ENCODE measurements at places on chromosomes 1 and 21. TPM values are rescaled to one million over a fixed set of nuclear protein-coding genes. Genes with fewer than 3 reads are reported as not detected.

The AMY2A gene
- not detected for total RNA-seq

The LCE2C gene
- not detected for total RNA-seq

The NBPF9 gene
- 26.6 TPM for total RNA-seq

The MYOM3 gene
- total RNA-seq, result not detected

The DDR2 gene
- 0.35 TPM for total RNA-seq

The PAQR7 gene
- total RNA-seq, result 0.87 TPM

The CAP1 gene
- 752 TPM for total RNA-seq

The PPP1R15B gene
- 70.6 TPM for total RNA-seq

The GNL2 gene
- 51.4 TPM for total RNA-seq

The PRDM16 gene
- total RNA-seq, result 1.1 TPM

The ALDH4A1 gene
- 4.3 TPM for total RNA-seq

The COL8A2 gene
- not detected for total RNA-seq

The FH gene
- 66.3 TPM for total RNA-seq

The OPTC gene
- not detected for total RNA-seq

The LEMD1 gene
- total RNA-seq, result 0.64 TPM

The ATXN7L2 gene
- total RNA-seq, result 12.4 TPM

The KRTAP7-1 gene
- not detected for total RNA-seq

The NTMT2 gene
- not detected for total RNA-seq

The RXFP4 gene
- total RNA-seq, result not detected

The SGIP1 gene
- not detected for total RNA-seq

The EDARADD gene
- 2.0 TPM for total RNA-seq

The CD1E gene
- total RNA-seq, result not detected

Data from activated CD4-positive, alpha-beta T cell treated with anti-CD3 and anti-CD28 coated beads, Interleukin-2, amount 10 ng/mL, durations not matched to agents 7 days and 5 days (primary cell).